Ascending aorta (tissue), 2 donors: ENCODE measurements at places on chromosomes 7 and 10.

GRCh38 chr10:98572594-98572993 is 125.9 kb upstream of the HPS1 start:
- DNase-seq = no peak

- DNase-seq = no peak
Measured at GRCh38 chr7:129348023-129348740, 86.0 kb upstream of the STRIP2 start.

- no peak for DNase-seq
Measured at GRCh38 chr10:17028798-17029197, 100.8 kb downstream of the CUBN start.

- DNase-seq = no peak
Measured at GRCh38 chr7:20858951-20859350, 72.3 kb upstream of the SP8 start.

DNA sequence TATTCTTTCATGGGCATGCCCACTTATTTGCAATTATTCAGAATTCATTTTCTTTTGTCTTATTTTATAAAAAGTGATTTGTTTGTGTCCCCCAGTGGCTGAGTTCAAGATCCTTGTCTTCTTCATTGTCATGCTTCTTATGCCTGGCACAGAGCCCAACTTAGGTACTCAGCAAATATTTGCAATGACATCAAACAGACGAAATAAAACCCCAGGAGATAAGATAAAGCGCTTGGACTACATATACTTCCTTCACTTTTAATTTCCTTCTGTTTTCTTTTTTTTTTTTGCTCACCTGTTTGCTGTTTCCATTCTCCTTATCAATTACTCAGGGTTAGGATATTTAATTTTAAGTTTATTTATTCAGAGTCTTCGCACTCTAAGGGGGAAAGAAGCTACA is 225.0 kb downstream of the SDHAF3 start:
- DNase-seq = no peak

- DNase-seq = no peak
Measured at GRCh38 chr10:113202011-113202410, 252.0 kb downstream of the TCF7L2 start.

- no peak for DNase-seq
Measured at GRCh38 chr7:96718107-96719003, 8.7 kb upstream of the SEM1 start.

DNA sequence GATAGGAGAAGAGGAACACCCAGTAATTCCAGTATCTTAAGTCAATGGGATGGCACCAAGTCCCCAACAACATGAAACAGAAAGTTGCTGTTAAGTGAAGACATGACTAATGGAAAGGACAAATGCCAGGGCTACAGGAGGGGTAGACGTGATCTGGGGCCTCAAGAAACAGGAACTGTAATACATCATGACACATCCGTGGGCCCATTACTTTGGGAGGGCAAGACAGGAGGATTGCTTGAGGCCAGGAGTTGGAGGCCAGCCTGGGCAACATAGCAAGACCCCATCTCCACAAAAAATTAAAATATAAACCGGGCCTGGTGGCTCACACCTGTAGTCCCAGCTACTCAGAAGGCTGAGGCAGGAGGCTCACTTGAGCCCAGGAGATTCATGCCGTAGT is 408.6 kb upstream of the PRKCQ start:
- no peak for DNase-seq

DNA sequence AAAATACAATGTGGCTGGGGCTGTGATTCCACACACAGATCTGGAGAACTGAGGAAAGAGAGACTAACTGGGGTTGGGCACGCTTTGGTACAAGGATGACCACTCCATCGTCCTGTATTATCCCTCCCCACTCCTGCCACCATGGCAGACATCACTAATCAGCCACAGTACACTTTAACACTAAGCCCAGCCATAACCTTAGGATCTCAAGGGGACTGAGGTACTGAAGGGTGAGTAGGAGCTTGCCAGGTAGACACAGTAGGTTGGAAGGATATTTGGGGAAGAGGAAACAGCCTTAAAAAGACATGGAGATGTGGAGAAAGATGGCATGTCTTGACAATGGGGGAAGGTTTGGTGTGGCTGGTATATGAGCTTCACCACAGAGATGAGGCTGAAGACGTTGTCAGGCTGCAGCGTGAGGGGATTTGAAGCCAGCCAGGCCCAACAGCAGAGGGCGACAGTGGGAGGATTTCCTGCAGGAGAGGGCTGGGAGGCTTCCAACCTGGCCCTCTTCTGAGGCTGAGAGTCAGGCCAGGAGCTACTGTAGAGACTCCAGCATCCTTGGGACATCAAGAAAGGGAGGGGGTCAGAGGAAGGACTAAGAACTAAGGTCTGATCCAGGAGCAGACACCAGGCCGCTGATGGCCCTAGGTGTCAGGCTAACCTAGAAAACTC is 58.6 kb upstream of the COL13A1 start:
- no peak for DNase-seq

- no peak for DNase-seq
Measured at GRCh38 chr10:104032144-104032775, 53.4 kb downstream of the COL17A1 start.

DNA sequence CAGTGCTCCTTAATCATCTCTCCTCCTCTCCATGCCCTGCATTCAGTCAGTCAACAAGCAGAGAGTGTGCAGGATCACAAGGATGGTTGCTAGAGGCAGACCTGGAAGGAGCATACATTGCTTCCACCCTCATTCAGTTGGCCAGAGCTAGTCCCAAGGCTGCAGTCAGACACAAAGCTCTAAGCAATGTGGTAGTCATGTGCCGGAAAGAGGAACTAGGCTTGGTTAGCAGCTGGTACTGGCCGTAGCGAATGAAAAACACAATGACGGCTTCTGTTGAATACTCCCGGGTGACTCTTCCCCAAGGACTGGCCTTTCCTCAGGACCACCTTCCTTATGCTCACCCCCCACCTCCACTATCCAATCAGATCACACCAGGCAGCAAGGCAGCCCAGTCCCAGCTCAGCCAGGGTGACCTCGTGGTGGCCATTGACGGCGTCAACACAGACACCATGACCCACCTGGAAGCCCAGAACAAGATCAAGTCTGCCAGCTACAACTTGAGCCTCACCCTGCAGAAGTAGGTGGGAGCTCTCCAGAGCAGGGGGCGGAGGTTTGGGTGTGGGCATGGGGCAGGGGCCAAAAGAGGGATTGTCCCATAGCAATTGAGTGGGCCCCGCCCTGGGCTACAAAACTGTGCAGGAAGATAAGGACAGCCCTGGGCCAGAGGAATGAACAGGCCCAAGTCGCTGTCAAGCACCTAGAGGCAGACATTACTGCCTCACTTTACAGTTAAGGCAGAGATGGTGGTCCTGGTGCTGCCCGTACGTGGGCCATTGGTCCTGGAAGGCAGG is 10.9 kb downstream of the LDB3 start:
- no peak for DNase-seq

- DNase-seq = no peak
Measured at GRCh38 chr7:138952791-138953190, 28.4 kb downstream of the KIAA1549 start.

DNA sequence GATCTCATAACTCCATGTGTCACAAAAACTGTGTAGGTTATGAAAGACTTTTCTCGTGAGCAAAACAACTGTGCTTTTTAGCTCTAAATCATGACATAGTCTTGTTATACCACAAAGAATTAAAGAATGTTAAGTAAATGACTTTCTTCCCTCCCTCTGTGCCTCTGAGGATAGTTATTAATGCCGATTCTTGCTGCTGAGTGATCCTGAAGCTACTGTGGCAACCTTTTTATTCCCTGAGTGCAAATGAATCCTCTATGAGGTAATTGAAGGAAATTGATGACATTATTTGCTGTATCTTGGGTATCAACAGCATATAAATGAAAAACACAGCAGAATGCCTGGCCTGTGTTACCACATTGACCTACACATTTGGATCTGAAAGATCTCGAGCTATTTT is 142.2 kb upstream of the HDAC9 start:
- DNase-seq = no peak

DNA sequence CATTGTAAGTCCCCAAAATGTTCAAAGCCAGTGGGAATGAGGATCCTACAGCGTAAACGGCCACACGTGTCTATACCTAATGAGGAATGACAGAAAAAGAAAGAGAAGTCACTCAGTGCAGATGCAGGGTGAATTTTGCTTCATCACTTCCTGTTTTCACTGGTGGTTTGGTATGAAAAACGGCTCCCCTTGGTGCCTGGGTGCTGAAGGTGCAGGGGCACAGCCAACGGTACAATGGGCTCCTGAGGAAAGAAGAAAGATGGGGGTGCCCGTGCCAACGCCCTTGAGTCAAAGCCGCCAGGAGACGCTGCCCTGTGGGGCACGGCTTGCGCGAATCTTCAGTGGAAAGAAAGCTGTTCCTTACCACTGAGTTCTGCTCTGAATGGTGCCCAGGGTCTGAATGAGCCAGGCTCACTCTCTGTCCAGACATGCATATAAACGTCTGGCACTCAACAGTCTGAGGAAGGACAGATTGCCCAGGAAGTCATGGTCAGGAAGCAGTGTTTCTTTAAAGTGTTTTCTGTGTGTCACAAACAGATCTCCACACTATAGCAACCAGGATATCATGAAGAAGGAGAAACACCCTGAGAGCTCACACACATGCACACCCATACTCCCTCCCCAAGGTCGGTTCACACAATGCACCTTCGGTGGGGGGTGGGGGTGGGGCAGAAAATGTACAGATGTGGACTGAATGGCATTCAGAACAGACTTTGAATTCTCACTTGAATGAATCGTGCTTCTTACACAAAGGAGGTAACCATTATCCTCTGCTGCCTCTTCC is 105.8 kb downstream of the ELMO1 start:
- DNase-seq = peak; percentile 66

GRCh38 chr10:22646388-22646853 is 68.0 kb downstream of the PIP4K2A start:
- DNase-seq = no peak
